ENCODE measurements at places on chromosomes 12 and 14. TPM values are rescaled to one million over a fixed set of nuclear protein-coding genes. Genes with fewer than 3 reads are reported as not detected.

DNA sequence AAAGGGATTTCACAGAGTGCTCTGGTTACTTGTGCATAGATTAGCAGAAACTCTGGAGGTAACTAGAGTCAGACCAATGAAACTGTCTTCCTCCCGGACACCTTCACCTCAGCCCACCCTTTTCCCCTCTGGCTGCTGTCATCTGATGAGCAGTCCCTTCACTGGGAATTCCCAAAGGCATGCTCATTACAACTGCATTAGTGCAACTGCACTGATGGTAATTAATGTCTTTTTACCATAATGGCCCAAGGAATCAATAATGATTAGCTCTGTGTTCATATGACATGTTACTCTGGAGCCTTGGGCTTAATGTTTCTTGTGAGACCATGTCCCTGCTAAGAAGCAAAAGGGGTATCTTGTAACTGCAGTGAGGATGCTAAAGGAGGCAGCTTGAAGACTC, 304.5 kb downstream of the GRIN2B start:
- H3K4me3 ChIP-seq, result no peak overlapping the region
- H3K4me1 ChIP-seq, result no peaks in the 10 kb centered on the region
- H3K27me3 ChIP-seq, result no peaks in the 10 kb centered on the region
- no peak overlapping the region for H3K27ac ChIP-seq

- H3K27ac ChIP-seq, result no peak overlapping the region
- no peak for DNase-seq
- H3K27me3 ChIP-seq, result no peaks in the 10 kb centered on the region
- H3K4me3 ChIP-seq, result no peak overlapping the region
- H3K36me3 ChIP-seq, result no peaks in the 10 kb centered on the region
Observed at GRCh38 chr12:22879203-22879602, 254.2 kb downstream of the ETNK1 start.

PPP2R5E gene
- 13.4 TPM for polyA plus RNA-seq

GRCh38 chr12:94988471-94988870, 15.0 kb downstream of the NDUFA12 start:
- H3K4me3 ChIP-seq, result no peak overlapping the region
- no peaks in the 10 kb centered on the region for H3K4me1 ChIP-seq
- DNase-seq, result no peak
- H3K36me3 ChIP-seq, result peaks cover 31% of the 10 kb centered on the region
- no peaks in the 10 kb centered on the region for H3K27me3 ChIP-seq
- no peak overlapping the region for H3K27ac ChIP-seq

DNA sequence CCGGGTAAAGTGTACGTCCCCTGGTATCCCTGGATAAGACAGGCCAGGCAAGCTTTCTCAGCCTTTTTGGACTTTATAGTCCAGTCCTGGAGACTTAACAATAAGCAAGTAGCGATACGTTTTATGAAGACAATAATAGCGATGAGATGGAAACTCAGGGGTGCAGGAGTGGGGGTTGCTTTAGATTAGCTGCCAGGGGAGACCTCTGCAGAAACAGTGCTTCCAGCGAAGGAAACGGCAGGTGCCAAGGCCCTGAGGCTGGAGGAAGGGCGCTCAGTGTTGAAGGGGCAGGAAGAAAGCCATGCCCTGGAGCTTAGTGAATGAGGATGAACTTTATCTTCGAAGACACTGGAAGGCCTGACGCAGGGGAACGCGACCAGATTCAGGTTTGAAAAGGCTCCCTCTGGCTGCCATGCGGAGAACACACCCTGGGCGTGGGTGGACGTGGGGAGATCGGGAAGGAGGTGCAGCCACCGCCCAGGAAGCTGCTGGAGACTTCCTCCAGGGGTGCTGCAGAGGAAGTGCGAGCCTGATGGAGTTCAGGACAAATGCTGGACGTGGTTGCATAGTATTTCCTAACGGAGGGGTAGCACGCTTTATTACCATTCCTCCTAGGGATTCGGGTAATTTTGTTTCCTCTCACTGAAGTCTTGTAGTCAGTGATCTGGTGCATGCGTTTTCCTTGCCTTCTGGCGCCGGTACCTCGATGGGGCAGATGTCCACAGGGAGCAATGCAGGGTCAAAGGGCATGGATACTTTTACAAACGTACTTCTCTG, 26.1 kb upstream of the UBC start:
- peak overlapping the region; percentile 93 for H3K27ac ChIP-seq
- no peaks in the 10 kb centered on the region for H3K27me3 ChIP-seq
- H3K4me3 ChIP-seq, result peak overlapping the region; percentile 66
- DNase-seq, result peak; percentile 95

DNA sequence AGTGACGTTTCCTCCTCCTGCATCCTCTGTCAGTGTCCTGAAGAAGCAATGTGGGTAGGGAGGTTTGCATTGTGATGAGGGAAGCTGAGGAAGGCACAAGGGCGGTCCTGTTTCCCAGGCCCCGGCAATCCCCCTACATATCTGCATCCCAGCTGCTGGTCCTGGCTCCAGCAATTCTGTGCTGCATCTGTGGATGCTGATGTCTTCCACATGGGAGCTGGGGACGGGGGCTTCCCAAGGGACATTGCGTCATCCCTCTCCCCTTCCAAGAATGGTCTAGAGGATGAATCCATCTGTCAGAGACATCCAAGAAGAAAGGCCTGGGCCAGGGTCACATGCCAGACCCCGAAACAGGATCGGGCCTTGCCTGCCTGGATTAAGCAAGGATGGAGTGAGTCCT, 52.1 kb downstream of the TSPAN11 start:
- no peaks in the 10 kb centered on the region for H3K36me3 ChIP-seq
- no peak for DNase-seq
- H3K4me3 ChIP-seq, result no peak overlapping the region

DNA sequence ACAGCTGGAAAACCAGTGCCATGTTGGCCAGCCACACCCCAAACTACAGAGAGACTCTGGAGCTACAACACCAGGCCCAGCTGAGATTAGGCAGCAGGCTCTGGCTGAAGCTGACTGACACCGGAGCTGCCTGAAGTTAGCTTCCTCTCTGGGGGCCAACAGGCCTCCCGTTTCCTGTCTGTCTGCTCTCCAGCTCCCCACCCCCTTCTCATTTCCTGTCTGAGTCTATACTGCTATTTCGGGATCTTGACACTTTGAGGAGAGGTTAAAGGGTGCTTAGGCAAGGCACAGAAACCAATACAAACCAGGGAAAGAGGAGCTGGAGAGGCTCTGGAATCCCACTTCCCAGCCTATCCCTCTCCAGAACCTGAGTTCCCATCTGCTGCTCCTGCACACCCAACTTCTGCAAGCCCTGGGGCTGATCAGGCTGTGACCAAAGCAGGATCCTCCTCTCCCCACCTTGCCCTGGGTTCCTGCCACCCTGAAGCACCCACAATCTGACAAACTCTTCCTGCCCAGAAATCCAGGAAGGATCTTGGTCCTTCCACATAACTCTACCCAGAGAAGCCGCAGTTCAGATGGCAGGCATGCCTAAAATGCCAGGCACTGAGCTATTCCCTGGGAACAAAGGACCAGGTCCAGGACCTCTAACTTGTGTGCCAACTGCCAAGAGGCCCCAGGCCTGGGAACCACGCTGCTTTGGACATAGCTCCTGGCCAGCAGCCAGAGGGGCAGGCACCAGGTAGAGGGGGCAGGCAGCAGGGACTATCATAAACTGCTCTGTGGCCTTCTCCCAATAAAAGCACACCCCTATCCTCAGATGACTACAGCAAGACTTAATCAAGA, 39.9 kb downstream of the PRPF40B start:
- peak overlapping the region; percentile 87 for H3K27ac ChIP-seq
- peak overlapping the region; percentile 17 for H3K4me3 ChIP-seq
- no peaks in the 10 kb centered on the region for H3K27me3 ChIP-seq
- peaks cover 2% of the 10 kb centered on the region for H3K36me3 ChIP-seq

DNA sequence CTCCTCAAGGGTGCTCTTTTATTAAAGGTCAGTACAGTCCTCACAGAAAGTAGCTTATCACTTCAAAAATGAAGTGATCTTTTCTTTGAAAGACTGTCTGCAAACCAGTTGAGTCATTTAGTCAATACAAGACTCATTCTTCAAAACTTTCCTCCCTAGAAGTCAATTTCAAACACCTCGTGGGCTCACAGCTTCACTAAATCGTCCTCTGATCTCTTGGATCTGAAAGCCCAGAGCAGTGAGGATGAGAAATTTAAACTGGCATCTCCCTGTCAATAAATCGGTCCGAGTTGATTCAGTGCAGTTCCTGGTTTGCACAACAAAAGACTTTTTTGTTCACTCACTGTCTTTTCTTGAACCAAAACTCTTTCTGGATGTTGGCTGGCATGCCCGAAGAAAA, 44.5 kb downstream of the NUAK1 start:
- no peak overlapping the region for H3K4me3 ChIP-seq
- H3K27ac ChIP-seq, result no peak overlapping the region
- no peaks in the 10 kb centered on the region for H3K27me3 ChIP-seq
- DNase-seq, result no peak

DNA sequence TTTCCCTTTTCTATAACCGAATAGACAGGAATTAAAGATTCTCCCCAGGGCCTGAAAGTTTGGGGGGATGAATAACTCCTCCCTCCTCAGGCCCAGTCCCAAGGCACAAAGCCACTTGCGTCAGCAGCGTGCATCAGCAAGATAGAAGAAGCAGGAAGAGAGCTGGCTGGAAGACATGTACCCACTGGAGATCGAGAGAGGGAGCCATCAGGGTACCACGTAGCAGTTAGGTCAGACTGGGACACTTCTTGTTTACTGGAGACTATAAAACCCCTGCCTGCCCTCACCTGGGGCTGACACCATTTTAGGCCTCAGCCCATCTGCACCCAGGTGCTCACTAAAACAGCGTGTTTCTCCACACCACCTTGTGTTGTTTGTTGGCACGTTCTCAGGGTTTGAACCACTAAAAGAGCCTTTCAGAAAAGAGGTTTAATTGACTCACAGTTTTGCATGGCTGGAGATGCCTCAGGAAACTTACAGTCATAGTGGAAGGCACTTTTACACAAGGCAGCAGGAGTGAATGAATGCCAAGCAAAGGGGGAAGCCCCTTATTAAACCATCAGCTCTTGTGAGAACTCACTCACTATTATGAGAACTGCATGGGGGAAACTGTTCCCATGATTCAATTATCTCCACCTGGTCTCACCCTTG, 93.2 kb downstream of the TMTC3 start:
- DNase-seq, result no peak
- H3K36me3 ChIP-seq, result no peaks in the 10 kb centered on the region
- H3K4me3 ChIP-seq, result no peak overlapping the region
- no peaks in the 10 kb centered on the region for H3K4me1 ChIP-seq
- no peaks in the 10 kb centered on the region for H3K27me3 ChIP-seq

DNA sequence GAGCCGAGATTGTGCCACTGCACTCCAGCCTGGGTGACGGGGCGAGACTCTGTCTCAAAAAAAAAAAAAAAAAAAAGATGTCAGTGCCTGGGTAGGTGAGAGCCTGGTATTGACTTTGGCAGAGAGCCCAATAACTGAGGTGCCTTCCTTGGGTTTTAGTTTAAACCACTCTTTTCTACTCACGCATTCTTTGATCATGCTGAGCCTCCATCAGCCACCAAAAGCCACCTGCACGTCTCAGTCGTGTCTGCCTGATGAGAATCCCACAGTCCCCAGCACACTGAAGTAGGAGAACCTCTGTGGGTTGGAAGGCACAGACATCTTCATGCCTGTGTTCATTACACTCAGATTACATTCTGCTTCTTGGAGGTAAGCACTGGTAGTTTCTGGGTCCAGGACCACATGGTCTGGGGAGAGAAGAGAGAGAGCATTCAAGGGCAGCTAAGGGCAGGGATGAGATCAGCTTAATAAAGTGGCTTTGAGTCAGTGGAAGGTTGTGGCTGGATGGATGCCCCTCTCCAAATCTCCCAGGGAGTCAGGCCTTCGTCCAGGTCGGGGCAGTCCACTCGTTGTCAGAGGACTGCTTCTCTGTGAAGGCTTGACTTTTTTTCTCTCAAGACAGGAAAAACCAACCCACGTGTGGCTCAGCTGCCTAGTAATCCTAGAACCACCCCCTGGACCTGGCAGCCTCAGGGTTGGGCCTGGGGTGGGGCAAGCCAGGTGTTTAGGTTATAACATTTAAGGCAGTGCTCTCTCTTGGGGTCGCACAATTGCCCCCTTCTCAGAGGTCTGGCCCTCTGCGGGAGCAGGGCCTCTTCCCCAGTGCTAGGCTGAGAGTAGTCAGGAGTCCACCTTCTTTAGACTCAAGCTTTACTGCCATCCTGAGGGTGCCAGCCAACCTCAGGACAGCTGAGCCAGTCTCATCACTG, 32.6 kb upstream of the MAX start:
- no peak overlapping the region for H3K27ac ChIP-seq
- no peaks in the 10 kb centered on the region for H3K27me3 ChIP-seq
- DNase-seq, result no peak
- no peak overlapping the region for H3K4me3 ChIP-seq
